ENCODE measurements at places on chromosomes 16 and 17.

- no peak for DNase-seq
These were observed 50.5 kb downstream of the CBFA2T3 start for GRCh38 chr16:88926374-88926990.

DNA sequence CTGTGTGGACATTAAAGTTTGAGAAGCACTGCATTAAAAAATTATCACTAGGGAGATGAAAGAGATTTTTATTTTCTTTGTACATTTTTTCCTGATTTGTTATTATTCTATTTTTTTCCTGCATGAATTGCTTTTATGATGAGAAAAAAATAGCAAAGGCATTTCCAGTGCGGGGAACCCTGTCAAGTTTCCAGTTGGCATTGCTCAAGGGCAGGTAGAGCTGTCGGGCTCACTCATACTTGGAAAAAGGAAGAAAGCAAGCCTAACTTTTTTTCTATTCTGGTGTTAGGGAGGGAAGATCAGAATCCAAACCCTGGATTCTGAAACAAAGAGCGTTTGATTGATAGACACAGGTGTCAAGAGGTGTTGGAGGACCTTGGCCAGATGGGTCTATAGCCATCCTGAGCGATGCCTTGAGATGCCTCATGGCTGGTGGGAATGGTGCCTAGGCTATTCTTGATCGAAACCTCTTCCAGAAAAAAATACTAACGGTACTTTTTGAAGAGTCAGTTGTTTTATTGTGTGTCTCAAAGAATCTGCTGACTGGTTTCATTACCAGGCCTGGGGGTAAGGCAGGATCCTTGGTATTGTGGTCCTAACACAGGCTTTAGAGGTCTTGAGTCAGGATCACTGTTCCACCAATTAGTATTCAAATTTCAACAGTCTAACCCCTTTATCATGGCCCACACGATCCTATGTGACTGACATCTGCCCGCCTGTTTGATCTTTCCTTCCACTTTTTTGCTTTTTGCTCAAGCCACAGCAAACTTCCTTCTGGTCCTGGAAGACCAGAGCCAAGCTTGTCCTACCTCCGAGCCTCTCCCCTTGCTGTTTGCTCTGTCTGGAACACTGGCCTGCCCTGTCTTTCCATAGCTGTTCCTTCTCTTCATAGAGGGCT is 20.1 kb downstream of the SNX29 start:
- DNase-seq = no peak

DNA sequence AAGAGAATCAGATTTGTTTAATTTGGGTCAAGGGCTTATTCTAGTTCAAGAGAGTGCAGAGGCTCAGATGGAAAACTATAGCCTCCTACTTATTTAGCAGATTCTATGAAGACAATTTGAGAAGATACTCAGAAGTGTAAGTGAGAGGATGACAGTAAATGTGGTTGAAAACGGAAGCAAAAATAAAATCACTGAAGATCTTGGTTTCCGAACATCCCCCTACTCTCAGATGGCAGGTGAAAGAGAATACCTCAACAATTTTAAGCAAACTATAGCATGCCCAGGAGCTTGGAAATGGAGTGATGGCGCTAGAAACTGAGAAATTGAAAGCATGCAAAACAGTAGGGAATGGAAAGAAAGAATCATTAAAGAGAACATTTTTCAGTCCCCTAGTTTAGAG is 705.5 kb upstream of the CDH8 start:
- no peak for DNase-seq

DNA sequence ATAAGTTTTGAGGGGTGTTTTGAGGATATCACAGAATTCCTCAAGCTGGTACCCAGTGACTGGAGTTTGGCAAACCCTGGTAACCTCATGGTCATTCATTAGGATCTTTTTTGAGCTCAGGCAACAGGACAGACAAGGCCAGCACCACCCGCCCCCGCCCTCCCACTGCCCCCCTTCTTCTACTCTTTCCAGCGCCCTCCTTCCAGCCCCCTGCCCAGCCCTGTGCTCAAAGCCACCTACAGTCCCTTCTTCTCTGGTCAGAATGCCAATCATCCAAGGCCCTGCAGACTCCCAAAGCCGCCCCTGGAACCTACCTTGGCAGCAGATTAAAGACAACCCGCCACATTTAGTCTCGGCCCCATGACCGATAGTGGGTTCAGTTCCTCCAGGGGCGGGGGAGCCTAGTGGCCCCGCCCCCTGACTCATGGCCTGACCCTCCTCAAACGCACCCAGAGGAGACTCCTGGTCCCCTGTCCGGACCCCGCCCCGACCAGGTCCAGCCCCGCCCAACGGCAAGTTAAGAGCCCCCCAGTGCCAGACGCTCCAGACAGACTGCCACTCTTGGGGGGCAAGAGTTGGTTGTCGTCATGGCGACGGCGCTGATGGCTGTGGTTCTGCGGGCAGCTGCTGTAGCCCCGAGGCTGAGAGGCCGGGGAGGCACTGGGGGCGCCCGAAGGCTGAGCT is at the start of gene NAGS:
Gene NAGS (plus strand): TSS at position 546 of the 684 bp plus-strand sequence. CDS start 42 bp downstream, at position 588.
- DNase-seq = peak; percentile 24

DNA sequence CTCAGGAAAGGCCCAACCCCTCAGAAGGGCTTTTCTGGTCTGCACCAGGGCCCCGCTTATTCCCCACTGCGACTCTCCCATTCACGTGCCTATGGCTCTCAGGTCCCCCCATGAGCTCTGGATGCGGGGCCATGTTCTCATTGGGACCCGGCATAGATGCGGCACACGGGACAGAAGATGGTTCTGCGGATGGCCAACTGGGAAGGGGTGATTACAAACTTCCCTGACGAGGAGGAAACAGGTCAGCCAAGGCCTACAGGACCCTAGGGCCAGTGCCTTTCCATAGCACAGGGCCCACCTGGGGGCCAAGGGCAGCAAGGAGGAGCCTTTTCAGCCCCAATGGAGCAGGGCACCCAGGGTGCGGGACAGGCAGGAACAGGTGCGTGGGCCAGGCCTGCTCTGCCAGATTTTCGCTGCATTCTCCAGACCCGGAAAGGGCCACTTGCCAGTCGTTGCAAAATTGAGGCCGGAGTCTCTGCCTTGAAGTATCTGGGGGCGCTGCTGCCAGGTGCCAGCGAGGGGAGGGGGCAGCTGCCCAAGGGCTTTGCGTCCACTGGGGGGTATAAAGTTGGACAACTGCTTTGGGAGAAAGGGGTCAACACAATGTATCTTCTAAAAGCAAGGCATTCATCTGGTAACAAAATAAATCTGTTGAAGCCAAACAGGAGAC is 20.5 kb downstream of the SLC7A5 start:
- no peak for DNase-seq

GRCh38 chr16:5432166-5432565 is 334.6 kb upstream of the EEF2KMT start:
- DNase-seq = no peak

- no peak for DNase-seq
These were observed 14.4 kb downstream of the NTAN1 start for GRCh38 chr16:15041271-15042004.

GRCh38 chr17:29573871-29574731 is 5.6 kb downstream of the TP53I13 start:
- DNase-seq = no peak

DNA sequence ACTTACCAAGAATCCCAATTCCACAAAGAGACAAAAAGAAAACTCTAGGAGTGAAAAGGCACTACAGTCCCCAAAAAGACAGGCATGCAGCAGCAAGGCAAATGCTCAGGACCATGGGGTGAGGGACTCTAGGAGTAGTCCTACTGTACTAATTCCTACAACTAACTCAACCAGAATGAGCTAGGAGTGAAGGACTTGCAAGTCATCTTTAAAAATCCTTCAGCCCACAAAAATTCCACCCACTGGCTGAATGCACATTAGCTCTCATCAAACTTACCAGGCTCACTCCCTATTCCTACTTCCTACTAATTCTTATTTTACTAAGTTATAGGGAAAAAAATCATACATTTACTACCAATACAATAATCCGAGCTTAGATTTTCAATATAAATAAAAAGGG is 141.7 kb upstream of the C17orf78 start:
- DNase-seq = no peak

DNA sequence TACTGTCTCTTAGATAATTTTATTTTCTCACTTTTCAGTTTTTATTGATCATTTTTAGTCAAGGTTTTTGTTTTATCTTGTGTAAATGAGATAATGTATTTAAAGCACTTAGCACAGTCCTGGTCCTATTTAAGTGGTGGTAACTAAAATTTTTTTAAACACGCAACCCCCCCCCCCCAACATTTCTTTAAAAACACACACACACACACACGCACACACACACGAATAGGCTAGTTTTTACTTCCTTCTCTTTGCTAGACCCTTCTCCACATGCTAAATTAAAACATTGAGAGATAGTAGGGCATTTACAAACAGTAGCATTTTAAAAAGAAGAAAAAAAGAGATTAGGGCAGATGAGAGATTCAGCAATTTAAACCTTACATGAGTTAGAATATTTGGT is 5.0 kb downstream of the NFATC3 start:
- no peak for DNase-seq

- DNase-seq = no peak
These were observed 11.5 kb upstream of the RIPOR1 start for GRCh38 chr16:67517155-67517445.

GRCh38 chr17:81471818-81472456 is 40.7 kb downstream of the ACTG1 start:
- DNase-seq = peak; percentile 17

DNA sequence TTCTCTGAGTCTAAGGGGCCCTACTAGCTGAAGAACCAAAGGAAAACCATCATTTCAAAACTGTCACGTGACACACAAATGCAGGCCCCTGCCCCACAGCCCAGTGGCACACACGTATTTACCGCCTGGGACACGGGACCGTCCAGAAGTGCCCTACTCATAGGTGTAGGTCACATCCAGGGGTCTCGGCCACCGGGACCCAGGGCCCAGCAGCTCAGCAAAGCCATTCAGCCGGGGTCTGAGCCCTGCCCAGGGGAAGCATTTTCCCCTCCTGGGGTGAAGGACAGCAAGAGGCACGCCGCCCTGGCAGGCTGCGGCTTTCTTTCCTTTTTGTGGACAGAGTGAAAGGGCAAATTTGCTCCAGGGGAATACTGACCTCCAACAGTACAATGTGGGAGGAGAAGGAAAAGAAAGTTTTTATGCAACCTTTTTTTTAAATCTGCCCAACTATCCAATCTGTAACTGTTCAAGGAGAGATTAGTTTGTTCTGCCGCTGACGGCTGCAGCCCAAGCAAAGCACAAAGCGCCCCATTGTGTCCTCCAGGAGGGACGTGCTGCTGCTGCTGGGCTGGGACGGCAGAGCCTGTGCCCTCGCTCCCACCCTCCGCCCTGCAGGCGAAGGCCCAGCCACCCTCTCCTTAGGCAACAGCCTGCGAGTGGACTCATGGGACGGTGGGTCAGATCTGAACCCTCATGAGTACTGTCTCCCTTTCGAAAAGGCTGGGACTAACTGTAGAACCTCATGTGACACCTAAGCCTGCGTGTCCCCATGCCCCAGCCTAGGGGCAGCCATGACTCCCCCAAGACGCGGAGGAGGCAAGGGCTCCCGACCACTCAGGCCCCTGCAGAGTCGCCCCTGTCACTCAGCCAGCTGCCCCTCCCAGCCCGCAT is 21.3 kb downstream of the SLC7A5 start:
- DNase-seq = no peak

DNA sequence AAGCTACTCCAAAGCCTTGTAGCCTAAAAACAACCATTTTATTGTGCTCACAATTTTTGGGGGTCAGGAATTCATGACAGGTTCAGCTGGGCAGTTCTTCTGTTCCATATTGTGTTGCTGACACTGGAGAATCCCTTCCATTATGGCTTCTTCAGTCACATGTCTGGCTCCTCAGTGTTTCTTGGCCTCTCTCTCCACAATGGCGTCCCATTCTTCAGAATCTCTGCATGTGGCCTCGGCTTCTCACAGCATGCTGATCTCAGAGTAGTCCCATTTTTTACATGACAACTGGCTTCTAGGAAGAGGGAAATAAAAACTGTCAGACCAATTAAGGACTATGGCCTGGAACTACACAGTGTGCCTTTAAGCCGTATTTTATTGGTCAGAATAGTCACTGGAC is 49.7 kb downstream of the NF1 start:
- DNase-seq = no peak

DNA sequence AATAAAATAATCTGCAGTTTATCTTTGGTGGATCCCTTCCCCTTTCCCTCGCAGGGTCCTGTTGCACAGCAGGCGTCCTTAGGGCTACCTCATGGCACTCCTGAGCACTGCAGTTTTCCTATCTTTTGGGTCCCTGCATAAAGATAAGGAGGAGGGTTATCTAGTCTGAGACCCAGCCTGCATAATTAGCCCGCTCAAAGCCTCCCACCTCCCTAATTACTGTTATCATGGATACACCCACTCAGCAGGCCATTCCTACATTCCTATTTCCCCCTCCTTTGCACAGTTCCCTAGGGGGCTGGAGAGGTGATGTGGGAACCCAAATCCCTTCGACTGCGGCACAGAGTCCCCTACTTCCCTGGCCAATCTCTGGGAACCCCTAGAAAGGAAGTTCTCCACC is 5.1 kb upstream of the CLUH start:
- no peak for DNase-seq

DNA sequence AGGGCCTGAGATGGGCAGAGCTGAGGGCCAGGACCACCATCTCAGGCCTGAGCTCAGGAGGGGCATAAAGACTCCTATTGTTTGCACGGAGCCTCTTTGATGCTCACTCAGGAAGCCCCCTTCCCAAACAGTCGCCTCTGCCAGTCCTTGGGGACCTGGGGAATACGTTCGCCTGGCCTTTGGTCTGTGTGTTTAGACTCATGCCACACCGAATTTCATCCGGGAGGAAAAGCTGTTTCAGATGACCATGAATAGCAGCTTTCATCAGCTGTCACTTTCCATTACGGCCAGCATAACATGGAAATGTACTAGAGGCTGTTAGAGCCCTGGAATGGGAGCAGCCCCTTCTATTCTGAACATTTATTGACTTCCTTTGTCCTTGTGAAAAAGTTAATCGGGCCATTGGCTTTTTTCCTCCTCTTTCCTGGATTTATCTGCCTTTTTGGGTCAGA is 139.0 kb downstream of the HS3ST3A1 start:
- no peak for DNase-seq

DNA sequence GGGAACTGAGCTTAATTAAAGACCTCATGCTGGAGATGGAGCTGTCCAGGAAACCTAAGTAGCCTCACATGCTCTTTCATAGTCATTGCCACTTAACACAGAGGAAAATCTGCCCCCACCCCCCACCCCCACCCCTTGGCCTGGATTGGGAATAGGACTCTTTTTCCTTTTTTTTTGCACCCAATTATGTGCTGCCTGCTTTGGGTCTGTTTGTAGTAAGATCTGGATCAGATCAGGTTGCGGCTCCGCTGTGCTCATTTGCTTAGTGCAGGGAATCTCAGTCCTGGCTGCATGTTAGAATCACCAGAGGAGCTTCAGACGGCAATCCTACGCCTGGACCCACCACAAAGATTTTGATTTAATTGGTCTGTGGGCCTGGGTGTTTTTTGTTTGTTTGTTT is 219.0 kb downstream of the UTP18 start:
- DNase-seq = no peak

GRCh38 chr17:30483159-30483558 is 6.0 kb downstream of the GOSR1 start:
- DNase-seq = no peak

GRCh38 chr16:79651363-79651762 is 50.8 kb upstream of the MAF start:
- DNase-seq = no peak

- DNase-seq = no peak
These were observed 22.1 kb upstream of the SPNS2 start for GRCh38 chr17:4476511-4477070.

- no peak for DNase-seq
These were observed 263.4 kb downstream of the MRTFB start for GRCh38 chr16:14334366-14335080.
